ENCODE measurements at places on chromosomes 7 and 10.

GRCh38 chr7:37031571-37032257 is 307.4 kb upstream of the AOAH start:
- DNase-seq = peak; percentile 85

DNA sequence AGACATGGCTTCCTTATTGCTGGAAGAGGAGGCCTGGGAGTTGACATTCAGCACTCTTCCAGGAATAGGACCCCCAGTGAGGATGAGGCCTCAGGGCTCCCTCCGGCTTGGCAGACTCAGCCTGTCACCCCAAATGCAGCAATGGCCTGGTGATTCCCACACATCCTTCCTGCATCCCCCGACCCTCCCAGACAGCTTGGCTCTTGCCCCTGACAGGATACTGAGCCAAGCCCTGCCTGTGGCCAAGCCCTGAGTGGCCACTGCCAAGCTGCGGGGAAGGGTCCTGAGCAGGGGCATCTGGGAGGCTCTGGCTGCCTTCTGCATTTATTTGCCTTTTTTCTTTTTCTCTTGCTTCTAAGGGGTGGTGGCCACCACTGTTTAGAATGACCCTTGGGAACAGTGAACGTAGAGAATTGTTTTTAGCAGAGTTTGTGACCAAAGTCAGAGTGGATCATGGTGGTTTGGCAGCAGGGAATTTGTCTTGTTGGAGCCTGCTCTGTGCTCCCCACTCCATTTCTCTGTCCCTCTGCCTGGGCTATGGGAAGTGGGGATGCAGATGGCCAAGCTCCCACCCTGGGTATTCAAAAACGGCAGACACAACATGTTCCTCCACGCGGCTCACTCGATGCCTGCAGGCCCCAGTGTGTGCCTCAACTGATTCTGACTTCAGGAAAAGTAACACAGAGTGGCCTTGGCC is 4.3 kb downstream of the PGAM2 start:
- DNase-seq = no peak

GRCh38 chr10:26372513-26373354 is 65.4 kb upstream of the APBB1IP start:
- no peak for DNase-seq

DNA sequence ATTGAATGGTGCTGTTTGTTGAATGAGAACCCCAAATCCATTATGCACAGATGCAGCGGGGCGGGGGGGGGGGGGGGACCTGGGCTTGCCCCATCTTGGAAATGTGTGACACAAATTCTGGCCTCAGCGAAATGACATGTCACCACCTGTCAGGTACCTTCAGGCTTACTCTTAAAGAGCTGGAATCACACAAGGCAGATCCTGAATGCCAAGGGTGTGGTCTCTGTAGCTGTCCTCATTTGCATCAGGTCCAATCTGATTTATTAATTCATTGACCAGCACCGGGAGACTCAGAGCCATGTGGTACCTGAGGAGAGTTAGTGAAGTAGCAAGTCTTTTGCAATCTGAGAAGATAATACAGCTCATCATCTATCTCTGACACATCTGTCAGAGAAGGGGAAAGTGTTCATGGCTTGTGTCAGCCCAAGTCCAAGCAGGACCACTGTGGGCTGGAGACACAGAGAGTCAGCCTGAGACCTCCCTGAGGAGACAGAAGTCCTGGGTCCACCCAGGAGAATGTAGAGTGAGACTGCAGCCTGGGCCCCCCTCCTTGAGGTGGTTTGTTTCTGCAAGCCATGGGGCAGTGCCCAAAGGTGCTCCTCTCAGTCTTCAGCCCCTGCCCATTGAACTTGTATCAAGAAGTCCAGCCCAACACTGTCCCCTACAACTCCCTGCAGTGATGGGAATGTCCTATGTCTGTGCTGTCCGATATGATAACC is 46.7 kb downstream of the ADCYAP1R1 start:
- no peak for DNase-seq

DNA sequence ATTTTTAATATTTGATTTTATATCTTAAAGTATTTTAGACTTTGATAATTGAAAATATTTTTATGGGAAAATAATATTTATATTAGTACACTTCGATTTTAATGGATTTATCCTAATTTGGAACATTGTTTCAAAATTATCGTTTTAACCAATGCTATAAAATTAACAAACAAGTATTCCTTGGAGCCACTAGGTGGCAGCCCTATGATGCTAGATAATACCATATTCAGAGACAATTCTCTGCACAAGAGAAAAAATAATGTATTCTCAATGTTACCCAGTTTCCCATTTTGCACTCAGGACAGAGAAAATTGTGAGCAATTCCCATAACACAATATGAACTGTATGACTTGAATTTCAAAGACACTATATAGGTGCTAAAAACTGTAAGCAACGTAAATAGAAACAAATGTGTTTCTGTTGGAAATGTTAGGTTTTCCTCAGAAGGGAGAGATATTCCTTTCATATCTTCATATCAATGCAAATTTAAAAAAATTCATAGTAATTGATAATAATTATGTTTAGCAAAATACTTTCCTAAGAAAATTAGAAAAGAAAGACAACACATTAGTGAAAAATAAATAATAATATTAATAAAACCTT is 237.8 kb downstream of the SEMA3E start:
- DNase-seq = no peak

DNA sequence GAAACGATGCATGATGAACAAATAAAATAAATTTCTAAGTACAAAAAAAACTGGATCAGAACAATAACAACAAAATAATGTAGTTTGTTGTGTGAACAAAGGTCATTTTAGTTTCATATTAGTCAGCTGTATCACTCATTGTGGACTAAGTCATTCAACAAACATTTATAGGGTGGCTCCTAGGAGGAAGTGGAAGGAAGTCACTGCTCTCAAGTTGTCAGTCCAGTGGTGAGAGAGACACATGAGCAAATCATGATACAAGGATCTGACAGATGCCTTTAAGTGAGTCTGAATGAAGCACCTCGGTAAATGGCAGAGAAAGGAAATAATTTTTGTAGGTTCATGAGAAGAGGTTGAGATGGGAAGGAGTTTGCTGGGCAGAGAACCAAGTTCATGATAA is 56.8 kb downstream of the EPDR1 start:
- peak; percentile 2 for DNase-seq

DNA sequence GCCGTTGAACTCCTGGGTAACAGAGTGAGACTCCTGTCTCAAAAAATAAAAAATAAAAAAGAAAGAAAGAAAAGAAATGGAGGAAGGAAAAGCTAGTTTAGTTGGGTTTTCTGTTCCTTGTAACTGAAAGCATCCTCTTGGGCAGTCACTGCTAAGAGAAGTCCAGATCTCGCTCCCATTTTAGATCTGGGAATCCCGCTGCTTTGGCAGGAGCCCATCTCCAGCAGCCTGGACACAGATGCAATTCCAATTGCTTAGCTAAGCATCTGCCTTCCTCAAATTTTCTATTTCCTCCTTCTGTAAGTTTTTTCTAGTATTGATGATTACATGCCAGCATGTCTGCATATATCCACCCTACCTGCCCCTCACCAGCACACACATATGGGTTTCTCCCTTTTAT is 54.1 kb downstream of the DENND2A start:
- no peak for DNase-seq

DNA sequence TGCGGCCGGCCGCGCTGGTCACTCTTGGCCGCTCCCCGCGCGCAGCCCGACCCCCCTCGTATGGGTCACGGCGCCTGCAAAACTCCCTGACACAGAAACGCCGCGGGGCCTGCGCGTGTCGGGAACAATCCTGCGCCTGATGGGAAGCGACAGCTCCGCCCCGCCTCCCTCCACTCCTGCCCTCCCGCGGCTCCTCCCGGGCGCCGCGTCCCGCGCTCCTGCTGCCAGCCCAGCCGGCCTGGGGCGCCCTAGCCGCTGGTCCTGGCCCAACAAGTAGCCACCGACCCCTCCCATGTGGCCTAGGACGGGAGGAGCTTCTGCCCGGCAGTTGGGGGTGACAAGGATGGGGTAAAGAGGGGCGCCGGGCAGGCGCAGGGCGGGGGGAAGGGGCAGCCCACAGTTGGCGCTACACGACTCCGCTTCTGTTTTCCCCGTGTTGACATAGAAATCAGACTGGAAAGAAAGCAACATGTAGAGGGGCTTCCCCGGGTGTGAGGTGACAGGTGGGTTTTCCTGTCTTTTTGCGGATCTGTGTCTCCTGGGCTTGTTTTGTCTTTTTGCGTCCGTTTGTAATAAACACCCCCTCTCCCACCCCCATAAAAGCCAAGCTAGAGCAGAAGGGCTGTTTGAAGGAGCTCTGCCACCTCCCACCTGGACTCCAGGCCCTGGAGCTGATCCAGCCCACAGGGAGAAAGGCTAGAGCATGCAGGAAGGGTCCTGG is 35.1 kb upstream of the PAX2 start:
- peak; percentile 20 for DNase-seq

DNA sequence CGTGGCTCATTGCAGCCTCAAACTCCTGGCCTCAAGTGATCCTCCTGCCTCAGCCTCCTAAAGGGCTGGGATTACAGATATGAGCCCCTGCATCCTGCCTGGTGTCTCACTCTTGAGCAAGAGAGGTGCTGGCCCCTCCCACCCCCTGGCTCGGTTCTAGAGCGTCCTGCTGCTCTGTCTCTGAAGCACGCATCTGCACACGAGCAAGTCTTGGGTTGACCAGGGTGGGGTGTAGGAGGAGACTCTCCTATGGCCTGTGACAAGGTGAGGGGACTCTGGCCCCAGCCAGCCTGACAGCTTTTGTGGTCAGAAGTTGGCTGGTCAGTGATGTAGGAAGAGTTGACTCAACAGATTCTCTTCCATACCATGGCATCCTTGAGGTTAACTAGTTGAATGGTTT is 110.7 kb upstream of the CARD11 start:
- DNase-seq = no peak

- DNase-seq = no peak
Observed at GRCh38 chr7:140867467-140868462, 57.0 kb downstream of the BRAF start.

- DNase-seq = no peak
Observed at GRCh38 chr10:49740346-49741107, 21.6 kb downstream of the OGDHL start.

- no peak for DNase-seq
Observed at GRCh38 chr10:89959433-89960110, 258.2 kb downstream of the KIF20B start.

- no peak for DNase-seq
Observed at GRCh38 chr7:98135984-98136383, 29.3 kb downstream of the LMTK2 start.

DNA sequence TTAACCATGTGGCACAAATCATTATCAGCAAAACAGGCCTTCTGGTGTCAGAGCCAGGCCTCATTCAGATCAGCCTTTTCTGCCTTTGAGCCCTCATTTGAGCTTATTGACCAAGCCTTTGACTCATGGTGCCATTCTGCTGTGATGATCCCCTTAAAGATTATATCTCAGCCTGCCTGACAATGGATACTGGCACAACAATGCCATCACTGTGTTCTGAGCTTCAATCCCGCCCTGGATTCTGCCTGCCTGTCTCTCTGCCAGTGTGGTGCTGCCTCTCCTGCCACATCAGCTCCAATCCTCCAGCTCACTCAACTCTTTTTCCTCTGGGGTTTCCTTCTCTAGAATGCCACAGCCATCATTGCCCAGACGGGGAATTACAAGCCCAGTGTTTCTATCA is 52.6 kb downstream of the SRI start:
- DNase-seq = no peak

DNA sequence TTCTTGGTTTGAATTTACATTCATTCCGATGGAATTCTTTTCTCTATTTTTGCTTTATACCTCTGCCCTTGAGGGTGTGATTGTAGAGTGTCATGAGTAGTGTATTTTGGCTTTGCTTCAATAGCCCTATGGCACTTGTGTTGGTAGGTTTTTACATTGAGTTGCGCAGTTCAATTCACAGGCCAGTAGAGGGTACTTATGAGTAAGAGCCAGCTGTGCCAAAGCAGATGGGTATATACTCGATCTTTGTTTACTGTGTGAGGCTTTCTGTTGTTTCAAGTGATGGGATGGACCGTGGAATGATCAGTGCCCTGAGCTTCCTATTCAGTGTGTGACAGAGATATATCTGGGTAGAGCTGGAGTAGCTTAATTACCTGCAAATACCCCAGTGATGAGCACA is 4.3 kb upstream of the AKR1C3 start:
- no peak for DNase-seq

- peak; percentile 85 for DNase-seq
Observed at GRCh38 chr7:157336383-157337315, at the start of gene DNAJB6. TSS of gene DNAJB6 (plus strand) at chr7:157337004. CDS start at chr7:157358573, 21,569 bp downstream.

DNA sequence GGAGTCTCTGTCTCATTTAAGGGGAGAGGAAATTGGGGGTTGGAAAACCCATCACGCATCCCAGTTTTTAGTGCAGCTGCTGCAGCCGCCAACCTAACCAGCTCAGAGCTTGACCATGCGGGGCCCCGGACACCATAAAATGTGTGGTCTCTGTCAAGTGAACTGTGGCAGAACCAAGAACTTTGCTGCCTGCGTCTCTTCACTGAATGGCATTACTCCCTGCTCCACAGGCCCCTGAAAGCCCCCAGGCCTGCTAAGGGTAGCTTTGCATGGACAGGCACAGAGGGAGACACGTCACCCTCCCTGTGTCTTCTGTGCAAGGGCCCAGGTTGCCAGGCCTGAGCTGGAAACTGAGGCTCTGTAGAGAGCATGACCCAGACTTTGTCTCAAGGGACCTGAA is 144.6 kb upstream of the GPR26 start:
- no peak for DNase-seq

DNA sequence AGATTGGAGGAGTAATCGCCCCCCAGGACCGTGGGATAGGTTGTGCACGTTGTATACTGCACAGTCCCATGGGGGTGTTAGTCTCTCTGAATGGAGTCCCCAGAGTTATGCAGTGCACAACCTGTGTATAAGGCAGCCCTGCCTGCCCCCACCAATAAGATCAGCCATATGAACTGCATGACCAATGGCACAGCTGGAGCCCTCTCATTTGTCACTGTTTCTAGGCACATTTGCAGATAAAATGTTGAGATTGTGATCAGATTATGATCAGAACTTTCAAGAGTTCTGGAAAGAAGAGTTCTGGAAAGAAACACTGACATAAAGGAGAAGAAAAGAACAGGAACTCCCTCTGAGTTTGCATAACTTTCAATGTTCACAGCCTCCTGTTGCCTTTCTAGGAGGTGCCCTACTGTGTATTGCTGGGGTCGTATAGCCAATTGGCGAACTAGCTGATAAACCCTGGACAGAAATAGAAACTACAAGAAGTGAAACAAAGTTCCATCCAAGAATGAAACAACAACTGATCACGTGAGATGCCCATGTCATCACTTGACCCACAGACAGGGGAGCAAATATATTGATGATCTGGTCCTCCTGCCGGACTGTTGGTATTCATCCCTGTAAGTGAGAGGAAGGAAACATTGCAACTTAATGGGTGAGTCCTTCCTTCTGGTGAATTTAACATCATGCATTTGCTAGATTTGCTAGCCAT is 49.6 kb upstream of the TOMM7 start:
- DNase-seq = no peak

GRCh38 chr10:10903620-10904019 is 114.1 kb upstream of the CELF2 start:
- no peak for DNase-seq

- no peak for DNase-seq
Observed at GRCh38 chr10:23196915-23197314, 4.8 kb downstream of the PTF1A start.

GRCh38 chr7:15685358-15686294 is 857 bp downstream of the MEOX2 start:
- peak; percentile 18 for DNase-seq

Data from MG63 (cell line).